Stimulated activated CD4-positive, alpha-beta T cell treated with anti-CD3 and anti-CD28 coated beads, Interleukin-1b, Interleukin-23, amount 100 ng/mL, for 48 hours (primary cell): ENCODE measurements at places on chromosomes 6 and 20.

GRCh38 chr6:149363154-149363553 is 36.9 kb upstream of the SUMO4 start:
- DNase-seq = no peak

DNA sequence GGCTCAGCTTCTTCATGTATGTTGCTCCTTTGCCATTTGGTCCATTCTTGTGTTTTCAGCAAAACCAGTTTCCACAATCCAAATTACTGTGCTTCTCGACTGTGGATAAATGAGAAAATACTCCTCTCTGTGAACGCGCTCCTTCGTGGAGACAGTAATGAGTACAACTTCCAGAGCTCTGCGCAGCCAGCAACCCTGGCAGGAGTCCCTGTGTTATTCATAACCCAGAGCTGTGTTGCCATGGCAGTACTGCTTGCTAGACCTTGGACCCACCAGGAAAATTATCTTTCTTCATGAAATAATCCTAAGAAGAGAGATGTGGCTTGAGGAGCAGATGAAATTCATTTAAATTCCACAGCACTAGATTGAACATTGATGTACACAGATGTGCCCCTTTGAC is 73.7 kb downstream of the SLC22A3 start:
- no peak for DNase-seq

DNA sequence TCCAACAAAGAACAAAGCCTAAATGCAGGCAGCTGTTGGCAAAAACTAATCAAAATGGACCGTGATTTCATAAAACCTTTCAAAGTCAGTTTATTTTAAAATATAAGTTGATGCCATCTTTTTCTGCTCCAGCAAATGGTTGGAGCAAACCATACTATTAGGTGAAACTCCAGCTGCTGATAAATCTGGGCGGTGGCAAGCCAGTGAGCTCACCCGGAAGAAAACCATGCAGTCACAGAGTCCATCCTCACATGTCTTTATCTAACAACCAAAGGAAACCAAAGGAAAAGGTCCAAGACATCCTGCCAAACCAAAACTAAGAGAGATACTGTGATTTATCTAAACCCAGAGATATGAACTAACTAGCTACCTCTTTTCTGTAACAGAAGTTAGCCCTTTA is 72.6 kb downstream of the HIVEP2 start:
- no peak for DNase-seq

DNA sequence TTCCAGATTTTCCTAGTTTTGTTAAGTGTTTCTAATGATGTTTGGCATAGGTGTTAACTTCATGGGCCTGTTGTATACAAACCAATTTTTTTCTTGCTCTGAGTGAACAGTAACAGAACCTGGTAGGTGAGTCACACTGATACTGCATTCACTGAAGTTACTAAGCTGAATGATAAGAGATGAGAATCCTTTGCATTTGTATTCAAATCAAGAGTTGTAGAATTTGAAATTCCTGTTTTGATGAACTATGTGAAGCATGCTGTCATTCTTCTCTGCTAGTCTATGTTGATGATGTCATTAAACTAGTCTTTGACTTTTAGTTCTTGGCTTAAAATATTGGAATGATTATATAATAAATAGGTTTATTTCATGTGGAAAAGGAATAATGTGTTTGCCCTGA is 37.9 kb downstream of the PTPRA start:
- DNase-seq = no peak

DNA sequence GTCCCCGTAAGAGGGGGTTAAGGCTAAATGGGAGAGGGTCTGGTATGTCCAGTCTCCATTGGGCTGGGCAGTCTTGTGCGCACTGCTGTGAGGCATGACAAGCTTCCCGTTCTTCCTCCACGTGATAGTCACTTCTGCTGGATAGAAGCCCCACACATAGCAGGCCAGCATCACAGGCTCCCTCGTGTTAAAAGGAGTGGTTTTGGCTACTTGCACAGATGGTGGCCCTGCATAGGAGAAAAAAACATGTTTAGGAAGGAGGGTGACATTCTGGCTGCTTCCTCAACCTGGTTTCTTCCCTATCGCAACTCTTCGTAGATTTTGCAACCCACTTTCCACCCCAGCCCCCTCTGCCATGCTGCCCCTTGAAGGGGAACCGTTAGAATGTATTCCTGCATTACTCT is 3.6 kb downstream of the HLA-DMB start:
- DNase-seq = no peak

DNA sequence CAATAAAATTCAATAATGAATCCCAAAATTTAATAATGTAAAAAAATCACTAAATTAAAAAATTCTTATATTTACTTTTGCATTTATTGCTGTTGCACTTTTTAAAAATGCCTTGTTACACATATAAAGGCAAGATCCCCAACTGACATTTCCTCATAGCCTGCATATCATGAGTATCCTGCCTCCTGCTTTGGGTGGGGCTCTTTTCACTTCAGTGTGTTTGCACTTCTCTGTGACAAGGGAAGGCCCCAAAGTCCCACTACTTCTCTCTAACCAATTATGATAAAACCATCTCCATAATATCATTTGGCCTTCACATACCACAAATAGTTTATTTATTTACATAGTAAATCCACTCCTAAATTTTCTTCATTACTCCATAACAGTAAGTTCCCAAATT is 446.1 kb upstream of the MARCKS start:
- no peak for DNase-seq

DNA sequence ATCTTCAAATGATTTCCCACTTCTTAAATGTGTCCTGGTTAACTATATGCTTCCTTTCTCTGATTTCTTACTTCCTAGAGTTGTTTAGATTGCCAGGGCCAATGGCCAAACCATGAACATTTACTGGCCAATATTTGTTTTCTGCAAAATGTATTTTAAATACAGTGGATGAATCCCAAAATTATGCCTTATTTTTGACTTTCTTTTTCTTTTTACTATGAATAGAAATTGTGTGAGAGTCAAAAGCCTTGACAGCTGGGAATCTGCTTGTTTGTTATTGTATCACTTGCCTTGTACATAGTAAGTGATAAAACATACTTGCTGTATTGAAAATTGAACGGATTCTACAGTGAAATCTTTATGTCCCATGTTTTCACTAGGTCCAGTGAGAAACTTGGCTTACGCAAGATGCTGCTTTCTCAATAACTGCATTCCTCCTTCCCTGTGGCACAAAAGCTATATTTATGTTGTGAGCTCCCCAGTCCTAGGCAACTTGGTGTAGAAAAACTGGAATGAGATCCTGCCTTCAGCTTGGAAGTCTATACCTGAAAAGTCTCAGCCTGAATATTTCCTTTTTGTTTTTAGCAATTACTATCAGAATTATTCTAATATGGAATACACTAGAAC is 295.2 kb downstream of the EPHA7 start:
- DNase-seq = no peak

GRCh38 chr20:3553663-3554062 is 82.8 kb downstream of the ATRN start:
- no peak for DNase-seq

- DNase-seq = no peak
Measured at GRCh38 chr6:157449610-157450009, 68.6 kb downstream of the ZDHHC14 start.

DNA sequence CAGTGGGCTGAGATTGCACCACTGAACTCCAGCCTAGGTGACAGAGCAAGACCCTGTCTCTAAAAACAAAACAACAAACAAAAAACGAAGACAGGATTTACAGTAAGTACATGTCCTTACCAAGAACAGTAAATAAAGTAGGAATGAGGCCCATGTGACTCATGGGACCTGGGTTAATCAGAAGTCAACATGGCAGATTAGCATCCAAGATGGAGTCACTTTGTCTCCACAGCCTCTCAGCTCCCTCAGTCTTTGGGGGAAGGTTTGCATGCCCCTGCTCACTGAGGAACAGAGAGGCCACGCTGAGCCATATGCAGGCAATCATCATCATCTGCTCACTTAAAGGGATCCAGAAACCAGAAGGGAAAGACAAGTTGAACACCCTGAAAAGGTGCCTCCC is 7.8 kb upstream of the MUC22 start:
- no peak for DNase-seq

DNA sequence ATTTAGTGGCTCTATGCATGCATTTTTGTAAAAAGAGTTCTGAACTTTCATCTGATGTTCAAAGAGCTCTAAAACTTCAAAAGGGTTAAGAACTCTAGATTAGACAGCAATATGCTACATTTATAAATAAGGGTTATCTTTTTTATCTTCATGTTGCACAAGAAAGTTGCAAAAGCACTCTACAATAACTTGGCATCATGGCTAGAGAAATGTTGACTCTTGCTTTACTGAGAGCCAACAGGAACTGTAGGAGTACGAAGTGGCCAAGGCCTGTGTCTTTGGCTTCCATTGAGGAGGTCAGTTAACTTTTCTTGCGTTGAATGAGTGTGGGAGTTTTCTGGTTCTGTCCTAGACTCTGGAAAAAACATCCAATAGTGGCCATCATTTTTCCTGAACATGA is 516.9 kb downstream of the TFAP2B start:
- DNase-seq = no peak

GRCh38 chr6:148981515-148981914 is 234.7 kb downstream of the UST start:
- DNase-seq = no peak

DNA sequence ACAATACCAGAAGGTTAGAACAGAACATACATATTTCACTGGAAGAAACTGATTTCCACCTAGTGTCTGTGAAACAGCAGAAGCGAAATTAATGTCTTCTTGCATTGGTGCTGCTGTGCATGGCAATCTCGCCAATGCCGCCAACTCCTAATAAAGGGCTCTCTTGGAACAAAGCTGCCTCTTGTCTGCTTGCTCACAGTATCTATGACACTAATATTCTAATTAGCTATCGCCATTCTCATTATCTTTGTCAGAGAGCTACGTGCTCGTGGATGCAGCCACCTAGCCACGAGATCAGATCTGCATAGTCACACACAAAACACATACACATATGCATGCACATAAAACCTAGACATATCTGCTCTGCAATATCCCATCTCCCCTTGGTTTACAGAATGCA is 145.9 kb upstream of the OLIG3 start:
- no peak for DNase-seq

- DNase-seq = no peak
Measured at GRCh38 chr6:112343390-112343789, 3.7 kb upstream of the RFPL4B start.

DNA sequence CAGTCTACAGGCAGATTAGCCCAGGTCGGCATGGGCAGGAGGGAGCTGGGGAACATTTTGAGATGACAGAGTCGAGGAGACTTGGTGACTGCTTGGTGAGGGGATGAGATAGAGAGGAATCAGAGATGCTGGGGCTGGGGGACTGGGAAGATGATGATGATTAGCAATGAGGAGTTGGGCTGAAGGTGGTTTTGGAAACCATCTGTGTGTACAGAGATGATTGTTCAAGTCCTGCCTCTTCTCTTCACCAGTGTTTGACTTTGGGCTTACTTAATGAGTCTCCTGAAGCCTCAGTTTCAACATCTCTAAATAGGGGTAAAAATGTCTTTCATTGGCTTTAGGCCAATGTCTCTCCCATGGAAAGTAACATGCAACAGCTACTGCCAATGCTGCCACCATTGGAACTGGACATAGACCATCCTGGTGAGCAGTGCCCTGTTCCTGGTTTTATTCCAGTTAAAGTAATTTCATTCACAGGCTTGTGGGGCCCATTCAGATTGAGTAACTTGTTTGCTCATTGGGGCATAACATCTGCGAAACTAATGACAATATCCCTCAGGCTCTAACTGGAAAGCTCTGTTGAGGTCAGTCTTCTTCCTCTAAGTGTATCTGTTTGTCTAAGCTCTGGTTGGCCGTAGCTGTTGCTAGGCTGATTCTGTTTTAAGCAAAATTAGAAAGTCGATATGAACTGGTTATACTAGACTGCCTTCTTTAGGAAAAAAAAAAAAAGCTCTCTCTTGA is 99.1 kb downstream of the ARMC2 start:
- DNase-seq = no peak

DNA sequence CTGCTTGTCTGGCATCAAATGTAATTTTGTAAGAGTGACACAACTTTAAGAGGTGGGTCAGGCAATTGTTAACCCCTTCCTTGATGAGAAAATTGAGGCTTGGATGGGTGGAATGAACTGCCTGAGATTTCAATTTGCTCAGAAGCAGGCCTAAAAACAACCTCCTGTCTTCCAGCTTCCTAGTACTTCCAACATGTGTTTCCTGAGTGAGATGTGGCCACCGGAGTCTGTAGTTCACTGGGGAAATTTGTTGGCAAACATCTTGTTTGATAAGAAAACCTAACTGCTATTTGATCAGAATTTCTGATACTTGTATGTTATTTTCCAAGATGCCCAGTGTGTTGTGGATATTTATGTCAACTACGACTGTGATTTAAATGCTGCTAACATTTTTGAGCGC is 51.3 kb downstream of the ARFGEF2 start:
- DNase-seq = no peak

DNA sequence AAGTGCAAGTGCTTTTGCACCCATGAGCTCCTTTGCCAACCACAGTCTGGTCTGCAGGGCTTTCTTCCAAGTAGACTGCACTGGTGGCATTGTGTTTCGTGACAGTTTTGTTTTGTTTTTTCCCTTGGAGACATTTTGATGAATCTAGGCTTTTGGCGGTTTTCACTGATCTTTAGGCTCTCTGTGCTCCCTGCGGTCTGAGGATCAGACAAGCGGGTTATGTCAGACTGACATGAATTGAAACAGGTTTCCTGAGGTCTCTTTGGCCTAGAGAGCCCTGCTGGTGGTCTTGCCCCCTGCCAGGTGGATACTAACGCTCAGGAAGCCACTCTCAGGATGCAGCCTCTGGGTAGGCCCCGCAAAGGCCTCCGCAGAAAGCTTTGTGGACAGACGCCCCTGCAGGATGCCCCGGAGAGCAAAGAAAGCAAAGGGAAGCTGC is 555.4 kb upstream of the AGPAT4 start:
- no peak for DNase-seq

DNA sequence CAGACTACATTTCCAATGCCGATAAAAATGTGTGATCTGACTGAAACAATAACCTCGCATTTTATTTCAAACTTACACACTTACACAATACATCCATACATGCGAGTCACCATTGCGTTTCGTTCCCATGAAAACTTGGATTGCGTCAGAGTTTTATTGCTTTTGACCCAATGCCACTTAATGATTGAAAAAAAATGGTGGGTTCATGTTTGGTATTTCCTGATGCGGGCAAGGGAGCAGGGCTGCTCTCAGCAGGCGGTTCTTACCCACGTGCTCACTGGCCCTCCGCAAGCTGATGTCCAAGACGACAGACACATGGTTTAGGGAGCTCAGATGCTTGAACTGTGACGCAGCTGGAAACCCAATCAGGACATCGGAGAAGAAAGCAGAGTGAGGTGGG is 281.0 kb upstream of the SULF2 start:
- DNase-seq = no peak

DNA sequence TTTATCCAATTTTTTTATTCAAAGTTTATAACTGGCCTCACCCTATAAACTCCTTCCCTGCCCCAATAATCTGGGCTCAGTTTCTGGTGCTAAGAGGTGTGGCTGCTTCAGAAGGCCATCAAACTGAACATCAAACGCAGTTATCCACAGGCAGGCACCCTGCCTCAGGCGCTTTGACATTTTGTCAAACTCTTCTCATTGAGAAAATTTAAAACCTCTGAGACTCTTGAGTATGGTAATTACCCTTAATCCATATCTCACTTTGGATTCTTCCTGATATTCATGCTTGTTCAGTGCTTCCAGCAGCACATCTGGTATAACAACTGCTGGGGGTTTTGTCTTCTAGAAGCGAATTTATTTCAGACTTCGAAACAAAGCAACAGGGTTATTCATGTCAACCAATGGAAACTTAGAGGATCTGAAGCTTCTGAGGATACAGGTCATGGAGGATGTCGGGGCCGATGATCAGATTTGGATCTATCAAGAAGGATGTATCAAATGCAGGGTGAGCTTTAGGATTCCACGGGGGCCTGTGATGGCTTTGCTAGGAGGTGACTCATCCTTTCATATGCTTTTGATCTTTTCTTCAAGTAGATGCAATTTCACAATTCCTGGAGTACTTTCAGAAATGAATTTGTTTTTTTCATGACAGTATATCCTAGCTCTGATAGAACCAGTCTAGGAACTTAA is 68.2 kb downstream of the RTN4IP1 start:
- DNase-seq = no peak
